ENCODE measurements at places on chromosomes 5 and 9.

DNA sequence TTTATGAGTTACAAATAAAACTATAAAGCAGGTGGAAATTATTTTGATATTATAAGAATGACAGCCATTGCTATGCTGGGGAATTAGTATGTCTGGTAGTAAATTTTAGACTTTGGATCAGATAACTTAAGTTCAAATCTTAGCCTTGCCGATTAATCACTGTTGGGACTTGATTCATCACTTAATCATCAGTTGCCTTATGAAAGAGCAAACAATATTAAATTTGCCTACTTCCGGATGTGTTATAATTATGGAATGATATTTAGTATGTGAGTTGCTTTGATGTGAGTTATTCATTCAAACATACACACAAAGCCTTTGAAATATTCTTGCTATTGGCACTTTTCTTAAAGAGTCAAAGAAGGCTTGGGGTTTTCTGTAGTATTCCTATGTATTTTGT lies 717.7 kb downstream of the BRINP1 start:
- no peak for DNase-seq

- no peak for DNase-seq
These were observed 23.1 kb upstream of the FOXD1 start for GRCh38 chr5:73471654-73472053.

DNA sequence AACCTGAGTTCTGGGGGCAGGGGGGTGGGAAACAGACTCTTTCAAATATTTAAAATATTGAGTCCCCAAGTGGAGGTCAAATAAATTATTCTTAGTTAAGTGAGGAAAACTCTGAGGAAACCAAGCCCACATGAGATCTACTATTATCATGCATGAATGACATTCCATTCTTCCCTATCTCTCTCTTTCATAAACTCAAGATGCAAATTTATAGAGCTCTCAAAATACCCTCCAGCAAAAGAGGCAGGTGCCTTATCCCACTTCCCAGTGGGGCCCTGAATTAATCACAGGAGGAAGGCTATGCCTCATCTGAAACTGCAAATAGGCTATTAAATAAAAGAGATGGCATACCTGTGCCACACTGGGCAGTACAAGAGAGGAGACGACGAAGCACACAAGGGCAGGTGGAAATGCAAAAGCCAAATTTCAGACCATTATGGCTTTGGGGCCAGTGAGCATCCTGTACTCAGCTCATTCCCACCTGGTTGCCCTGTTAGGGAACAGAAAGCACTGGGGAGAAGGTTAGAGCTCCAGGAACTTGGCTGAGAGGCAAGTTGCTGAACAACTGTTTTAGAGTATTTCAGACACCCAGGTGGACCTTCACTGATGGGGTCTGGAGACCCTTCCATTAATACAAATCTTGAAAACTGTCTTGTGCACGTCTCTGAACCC lies 102.2 kb upstream of the EQTN start:
- no peak for DNase-seq

DNA sequence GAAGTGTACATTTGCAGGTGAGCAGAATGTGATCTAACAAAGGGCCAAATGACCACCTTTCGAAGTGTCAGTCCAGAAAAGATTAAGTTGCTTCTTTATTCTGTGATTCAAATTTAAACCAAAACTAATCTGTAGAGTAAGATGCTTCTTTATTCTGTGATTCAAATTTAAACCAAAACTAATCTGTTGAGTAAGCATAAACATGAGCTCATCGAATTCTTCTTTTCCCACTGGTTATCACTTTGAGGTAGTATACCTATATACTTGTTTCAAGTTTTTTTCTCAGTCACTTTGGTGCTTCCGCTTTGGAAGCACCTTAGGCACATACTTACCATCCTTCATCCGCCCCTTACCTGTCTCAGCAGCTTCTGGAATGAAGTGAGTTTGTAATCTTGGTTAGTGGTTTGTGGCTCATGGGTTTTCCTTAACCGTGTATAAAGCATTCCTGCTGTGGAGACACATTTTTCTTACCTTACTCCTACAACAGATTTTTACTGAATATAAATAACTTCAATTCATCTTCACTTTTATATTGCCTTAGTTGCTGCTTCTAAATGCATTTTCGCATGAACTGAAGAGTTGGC lies 40.7 kb upstream of the CTXN3 start:
- DNase-seq, result no peak

- DNase-seq, result no peak
These were observed 52.1 kb downstream of the STRBP start for GRCh38 chr9:123216251-123216797.

GRCh38 chr9:88741335-88741734 lies 206.4 kb downstream of the NXNL2 start:
- no peak for DNase-seq

DNA sequence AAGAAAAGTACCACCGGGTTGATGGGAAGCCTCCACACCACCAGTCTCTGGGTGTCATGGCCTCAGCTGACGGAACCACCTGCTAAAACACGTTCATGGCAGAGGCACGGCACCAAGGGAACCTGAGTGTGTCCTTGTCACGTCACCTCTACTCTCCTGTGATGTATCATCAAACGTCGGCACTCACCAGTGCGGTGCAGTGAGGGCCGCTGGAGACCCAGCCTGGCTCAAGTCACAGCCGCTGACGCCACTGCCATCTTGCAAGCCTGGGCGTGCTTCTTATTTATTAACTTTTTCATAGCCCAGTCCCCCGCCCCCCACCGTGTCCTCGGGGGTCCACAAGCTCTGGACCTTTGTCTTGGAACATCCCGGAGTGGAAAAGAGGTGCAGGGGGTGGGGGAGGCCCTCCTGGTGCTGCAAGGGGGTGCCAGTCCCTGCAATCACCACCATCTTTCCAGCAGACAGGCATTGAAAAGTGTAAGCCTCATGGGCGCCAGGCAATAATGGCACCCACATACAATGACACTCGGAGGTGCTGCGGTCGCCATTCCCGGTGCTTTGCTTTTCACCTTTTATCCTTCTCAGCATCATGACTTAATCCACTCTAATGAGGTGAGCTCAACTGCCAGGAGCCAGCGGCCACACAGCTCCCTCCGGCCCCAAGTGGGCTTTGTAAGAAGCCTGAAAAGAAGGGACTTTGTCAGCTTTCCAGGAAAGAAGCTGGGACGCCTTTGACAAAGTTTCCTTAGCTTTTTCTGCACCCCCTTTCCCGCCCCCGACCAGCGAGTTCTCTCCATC lies 202.3 kb upstream of the IRX1 start:
- no peak for DNase-seq

DNA sequence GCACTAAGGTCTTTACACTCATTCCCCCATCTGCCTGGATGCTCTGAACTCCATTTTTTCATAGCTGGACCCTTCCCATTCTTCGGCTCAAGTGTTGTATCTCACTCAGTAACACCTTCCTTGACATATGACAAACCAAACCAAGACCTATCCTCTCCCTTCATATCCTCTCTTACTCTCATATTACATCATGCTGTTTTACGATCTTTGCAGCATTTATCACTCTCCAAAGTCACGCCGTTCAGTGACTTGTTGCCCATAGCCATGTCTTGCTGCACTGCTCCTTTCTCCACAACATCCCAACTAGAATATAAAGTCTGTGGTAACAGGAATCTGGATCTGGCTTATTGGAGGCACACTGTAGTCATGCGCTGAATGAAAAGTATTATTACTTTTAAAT lies 923.6 kb upstream of the DMAC1 start:
- DNase-seq, result no peak

- DNase-seq, result no peak
These were observed 113.4 kb upstream of the ASTN2 start for GRCh38 chr9:117528225-117528624.

DNA sequence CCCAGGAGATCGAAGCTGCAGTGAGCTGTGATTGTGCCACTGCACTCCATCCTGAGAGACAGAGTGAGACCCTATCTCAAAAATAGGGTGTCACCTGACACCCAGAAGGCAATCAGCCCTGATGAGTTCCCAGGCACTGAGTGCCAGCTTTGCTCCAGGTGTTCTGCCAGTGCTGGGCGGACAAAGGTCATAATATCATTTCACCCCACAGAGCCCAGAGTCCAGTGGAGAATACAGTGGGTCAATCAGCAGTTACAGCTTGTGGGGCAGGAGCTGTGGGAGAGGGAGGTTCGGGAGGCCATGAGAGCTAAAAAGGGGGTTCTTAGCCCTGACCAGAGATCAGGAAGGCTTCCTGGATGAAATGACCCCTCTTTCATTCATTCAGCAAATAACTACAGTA lies 24.4 kb upstream of the SH3RF2 start:
- DNase-seq, result no peak

- no peak for DNase-seq
These were observed 3.7 kb downstream of the SIL1 start for GRCh38 chr5:139194486-139194885.

DNA sequence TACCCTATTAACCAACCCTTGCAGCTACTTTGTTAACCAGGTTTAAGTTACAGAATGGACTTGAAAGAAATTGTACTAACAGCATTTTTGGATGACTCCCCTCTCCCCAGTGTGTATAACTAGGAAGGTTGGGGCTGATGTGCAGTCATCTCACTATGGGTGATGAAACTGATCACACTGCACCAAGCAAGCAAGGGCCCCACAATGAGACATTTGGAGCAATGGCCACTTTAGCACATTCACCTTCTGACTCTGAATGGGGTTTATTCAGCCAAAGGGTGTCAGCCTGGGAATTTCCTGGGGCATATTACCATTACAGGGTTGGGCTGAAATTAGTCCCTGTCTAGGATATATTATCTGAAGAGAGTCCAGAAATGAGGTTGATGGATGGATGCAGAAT lies 18.7 kb upstream of the CYFIP2 start:
- DNase-seq, result no peak

GRCh38 chr5:129903466-129904101 lies 681 bp upstream of the CHSY3 start:
- DNase-seq, result no peak

- DNase-seq, result no peak
These were observed 513.4 kb downstream of the CSNK1G3 start for GRCh38 chr5:124025306-124025845.

- DNase-seq, result no peak
These were observed 153.9 kb downstream of the MARCHF11 start for GRCh38 chr5:16025681-16026080.

DNA sequence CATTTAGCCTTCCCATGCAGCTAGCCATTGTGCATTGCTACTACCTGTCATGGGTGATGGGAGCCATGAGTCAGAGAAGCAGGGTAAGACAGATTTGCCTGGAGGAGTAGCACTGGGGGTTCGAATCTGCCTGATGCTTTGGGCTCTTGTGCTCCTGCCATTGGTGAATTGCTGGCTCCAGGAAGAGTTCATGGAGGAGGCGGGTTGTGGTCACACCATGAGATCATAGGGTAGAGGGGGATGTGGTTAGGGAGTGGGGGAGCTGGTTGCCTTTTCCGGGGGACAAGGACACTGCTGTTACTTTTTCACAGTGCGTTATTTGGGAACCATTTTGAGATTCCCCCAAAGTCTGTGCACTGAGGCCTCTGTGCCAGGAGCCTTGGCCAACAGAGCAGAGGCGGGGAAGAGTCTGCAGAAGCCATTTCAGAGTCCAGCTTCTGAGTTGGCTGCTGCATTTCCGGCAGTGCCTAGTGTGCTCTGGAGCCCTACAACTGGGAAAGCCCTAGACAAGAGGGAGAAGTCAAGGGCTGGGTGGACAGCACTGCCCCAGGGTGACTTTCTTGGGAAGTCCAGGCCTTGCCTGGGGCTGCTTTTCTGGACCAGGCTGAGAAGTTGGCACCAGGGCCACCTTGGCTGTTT lies 6.2 kb downstream of the ANGPTL2 start:
- DNase-seq, result no peak

DNA sequence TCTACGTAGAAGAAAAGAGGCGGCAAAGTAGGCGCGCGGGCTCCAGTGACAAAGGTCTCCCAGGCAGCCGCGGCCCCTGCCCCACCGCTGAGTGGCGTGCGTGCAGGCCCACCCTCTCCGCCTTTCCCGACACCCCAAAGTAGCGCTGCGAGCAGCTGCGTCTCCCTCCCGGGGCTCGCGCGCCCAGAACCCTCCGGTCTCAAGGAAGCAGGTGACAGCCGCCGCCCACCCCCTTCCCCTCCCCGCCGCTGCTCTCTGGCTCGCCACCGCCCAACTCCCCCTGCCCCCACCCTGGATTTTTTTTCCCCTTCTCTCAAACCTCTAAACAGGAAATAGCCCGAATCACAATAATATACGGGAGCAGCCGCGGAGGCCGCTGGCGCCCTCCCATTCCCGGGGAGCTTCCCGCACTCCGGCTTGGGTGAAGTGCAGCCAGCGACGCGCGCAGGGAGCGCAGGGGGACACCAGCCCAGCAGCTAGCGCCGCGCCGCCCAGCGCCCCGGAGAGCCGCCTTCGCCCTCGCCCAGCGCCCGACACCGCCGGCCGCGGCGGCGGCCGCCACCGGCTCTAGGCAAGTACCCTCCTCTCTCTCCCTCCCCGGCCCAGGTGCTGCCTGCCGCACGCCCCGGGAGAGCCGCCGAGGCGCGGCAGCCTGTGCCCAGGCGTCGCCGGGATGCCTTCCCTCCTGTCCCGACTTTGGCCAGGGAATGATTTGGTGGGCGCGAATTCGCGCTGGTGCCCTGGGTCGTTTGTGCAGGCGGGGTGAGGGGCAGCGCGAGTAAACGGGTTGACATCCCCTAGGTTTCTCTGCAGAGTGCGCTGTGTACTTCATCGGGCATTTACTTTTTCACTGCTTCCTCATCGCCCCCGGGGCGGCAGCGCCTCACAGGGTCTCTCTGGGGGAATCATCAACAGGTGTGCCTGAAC lies 52.7 kb upstream of the TJP2 start:
- DNase-seq, result no peak

- DNase-seq, result no peak
These were observed 195.4 kb downstream of the ADAMTS12 start for GRCh38 chr5:33696411-33696810.

GRCh38 chr9:23746317-23746716 lies 79.7 kb downstream of the ELAVL2 start:
- no peak for DNase-seq

- no peak for DNase-seq
These were observed 31.2 kb downstream of the NLN start for GRCh38 chr5:65753189-65753588.

DNA sequence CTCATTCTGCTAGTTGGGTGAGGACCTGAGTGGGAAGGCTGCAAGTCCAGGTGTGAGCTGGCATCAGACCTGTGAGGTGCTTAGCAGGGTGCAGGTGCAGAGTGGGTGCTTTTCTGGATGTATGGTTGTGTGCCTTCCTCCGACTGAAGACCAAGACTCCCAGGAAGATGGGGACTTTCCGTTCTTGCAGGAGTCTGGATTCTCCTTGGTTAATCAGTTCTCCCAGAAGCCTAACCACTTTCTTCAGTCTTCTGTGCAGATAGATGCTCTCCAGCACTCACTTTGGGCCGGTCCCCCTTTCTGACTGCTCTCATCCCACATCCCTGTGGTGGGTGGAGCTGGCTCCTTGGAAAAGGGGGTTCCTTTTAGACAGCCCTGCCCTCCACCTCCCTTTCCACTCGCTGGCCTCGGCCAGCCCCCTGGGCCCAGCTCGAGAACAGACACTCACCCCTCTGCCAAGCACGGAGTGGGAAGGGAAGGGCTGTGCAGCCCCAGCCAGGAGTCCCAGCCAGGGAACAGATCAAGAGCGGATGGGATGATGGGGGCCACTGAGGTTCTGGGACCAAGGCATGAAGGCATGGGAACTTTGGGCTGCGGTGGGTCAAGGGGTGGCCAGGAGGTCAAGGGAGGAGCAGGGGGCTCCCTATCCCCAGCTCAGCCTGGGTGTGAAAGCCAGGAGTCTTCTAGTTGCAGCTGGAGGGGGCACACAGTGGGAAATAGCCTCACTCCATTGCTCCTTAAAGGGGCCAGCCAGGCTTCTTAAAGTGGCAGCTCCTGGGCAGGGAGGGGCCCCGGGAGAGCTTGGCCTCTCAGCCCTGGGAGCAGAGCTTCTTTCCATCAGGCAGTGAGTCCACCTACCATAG lies 62.4 kb downstream of the FGF18 start:
- no peak for DNase-seq

Data from NCI-H1694 (cell line).